Stimulated activated CD8-positive, alpha-beta memory T cell treated with anti-CD3 and anti-CD28 coated beads, Interleukin-7, amount 100 ng/mL, for 1 hour (primary cell): ENCODE measurements at places on chromosomes 4 and X.

DNA sequence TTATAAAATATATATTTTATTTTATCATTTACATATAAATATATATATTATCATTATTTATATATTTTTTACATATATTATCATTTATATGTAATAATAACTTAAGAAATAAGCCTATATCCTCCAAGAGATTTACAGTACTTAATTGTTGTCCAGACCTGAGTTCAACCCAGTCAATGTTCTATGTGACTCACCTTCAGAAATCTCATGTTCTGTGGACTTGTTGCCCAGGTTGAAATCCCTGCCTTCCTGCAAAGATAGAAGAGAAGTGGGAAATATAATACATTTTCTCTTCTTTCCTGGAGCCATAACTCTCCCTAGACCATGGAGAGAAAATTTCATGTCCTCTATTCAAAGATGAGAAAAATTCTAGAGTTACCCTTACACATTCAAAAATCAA is 247.3 kb downstream of the PARM1 start:
- no peak for DNase-seq

DNA sequence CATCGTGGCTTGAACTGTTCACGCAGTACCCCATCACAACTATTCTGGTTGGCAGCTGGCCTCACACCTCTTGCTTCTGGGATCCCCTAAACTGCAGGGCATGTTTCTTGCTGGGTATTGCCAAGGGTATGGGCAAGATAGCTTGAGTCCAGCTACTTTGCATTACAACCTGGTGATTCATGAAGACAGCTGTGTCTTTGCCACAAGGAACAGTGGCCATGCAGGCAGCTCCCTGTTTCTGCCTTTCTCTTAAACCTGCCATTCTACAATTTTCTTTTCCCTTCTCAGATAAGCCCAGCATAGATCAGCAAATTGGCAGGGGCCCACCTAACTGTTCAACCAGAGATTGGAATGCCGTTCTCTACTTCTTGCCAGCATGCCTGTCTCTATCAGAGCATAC is 42.8 kb downstream of the TENM3 start:
- no peak for DNase-seq

DNA sequence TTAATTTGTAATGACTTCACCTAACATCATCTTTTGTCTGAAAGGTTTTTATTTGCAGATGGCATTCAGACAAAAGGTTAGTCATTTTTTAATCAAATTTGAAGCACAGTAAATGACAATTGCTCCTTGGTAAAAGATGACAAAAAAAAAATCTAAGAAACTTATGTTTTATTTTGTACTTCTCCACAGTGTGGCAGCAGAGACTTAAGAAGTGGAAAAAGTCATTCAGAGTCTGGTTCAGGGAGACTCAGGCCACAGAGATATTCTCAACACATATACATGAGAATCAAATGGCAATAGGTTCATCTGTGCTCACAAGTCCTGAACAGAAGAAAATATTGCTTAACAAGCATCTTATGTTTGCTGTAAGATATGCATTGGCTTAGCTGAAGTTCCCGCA is 436.2 kb downstream of the KCNIP4 start:
- no peak for DNase-seq

DNA sequence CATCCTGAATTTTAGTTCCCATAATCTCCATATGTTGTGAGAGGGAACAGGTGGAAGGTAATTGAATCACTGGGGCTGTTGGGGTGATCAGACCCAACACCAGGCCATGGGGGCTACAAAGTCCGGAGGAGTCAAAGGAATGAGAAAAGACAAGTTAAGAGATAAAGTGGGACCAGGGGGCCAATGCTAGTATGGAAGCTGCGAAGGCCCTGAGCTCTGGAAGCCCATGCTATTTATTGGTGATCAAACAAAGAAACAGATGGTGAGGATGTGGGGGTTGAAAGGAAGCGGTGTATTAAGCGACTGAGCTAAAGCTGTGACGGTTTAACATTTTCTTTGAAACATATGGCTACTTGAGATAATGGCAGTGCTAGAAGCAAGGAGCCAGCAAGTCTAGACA is 132.8 kb downstream of the PDGFC start:
- no peak for DNase-seq

GRCh38 chr4:121726642-121727268 is 30.0 kb upstream of the ANXA5 start:
- no peak for DNase-seq
